ENCODE measurements at places on chromosomes 11 and 22.

GRCh38 chr11:10742460-10743208 lies 8.4 kb upstream of the CTR9 start:
- no peak for DNase-seq

GRCh38 chr11:69055598-69056516 lies 7.1 kb downstream of the TPCN2 start:
- DNase-seq: peak; percentile 87

GRCh38 chr11:134660416-134660815 lies 248.4 kb upstream of the B3GAT1 start:
- DNase-seq: no peak

DNA sequence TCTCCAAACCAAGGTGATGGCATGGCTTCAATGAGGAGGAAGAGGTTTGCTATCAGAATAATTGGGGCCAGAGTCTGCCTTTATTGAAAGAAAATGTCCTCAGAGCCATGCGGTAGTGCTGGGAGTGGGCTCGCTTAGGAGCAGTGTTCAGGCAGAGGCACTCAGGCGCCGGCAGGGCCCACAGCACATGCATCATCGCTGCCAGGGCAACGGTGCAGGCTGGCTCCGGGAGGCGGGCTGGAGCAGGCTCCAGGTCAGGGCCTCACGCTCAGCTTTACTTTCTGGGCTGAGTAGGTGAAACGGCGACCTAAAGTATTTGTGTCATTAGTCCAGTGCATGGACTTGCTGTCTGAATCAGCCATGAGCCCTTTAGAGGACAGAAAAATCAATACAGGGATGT lies 169.9 kb upstream of the CCDC90B start:
- DNase-seq: no peak
